Placental pericyte (primary cell): ENCODE measurements at places on chromosomes 4 and X. TPM values are rescaled to one million over a fixed set of nuclear protein-coding genes. Genes with fewer than 3 reads are reported as not detected.

Gene MAGEC1
- total RNA-seq = not detected in 2 replicates

Gene GUCY2F
- under 0.01 TPM in 1 of 2 replicates, not detected in the other for total RNA-seq

Gene CMC4
- total RNA-seq = 5.0 and 9.3 TPM in 2 replicates

Gene RHOH
- 0.44 TPM in 1 of 2 replicates, not detected in the other for total RNA-seq

Gene NXF2
- total RNA-seq = not detected in 2 replicates

Gene TRPC5OS
- not detected in 2 replicates for total RNA-seq

Gene EMCN
- total RNA-seq = not detected in 2 replicates

Gene ZFX
- 59.3 and 64.6 TPM in 2 replicates for total RNA-seq

Gene LGI2
- total RNA-seq = not detected in 2 replicates

Gene LIMCH1
- total RNA-seq = 0.72 and 20.4 TPM in 2 replicates

Gene KLHL5
- total RNA-seq = 154 and 346 TPM in 2 replicates

Gene NAP1L2
- 0.29 TPM in 1 of 2 replicates, not detected in the other for total RNA-seq

Gene OPHN1
- 3.1 and 7.4 TPM in 2 replicates for total RNA-seq

Gene VSIG4
- total RNA-seq = 0.14 TPM in 1 of 2 replicates, not detected in the other

Gene EDA
- 0.22 and 0.86 TPM in 2 replicates for total RNA-seq

Gene SGMS2
- total RNA-seq = 62.2 and 94.6 TPM in 2 replicates

Gene TCEAL9
- total RNA-seq = 59.6 and 132 TPM in 2 replicates

Gene MAGEC3
- not detected in 2 replicates for total RNA-seq

Gene LRP2BP
- total RNA-seq = 0.22 and 0.43 TPM in 2 replicates

Gene GRPR
- 0.43 TPM in 1 of 2 replicates, not detected in the other for total RNA-seq
